ENCODE measurements at places on chromosomes 2 and 18. TPM values are rescaled to one million over a fixed set of nuclear protein-coding genes. Genes with fewer than 3 reads are reported as not detected.

- no peak for DNase-seq
Measured at GRCh38 chr2:12251749-12252148, 465.0 kb upstream of the TRIB2 start.

ACMSD gene
- polyA plus RNA-seq = 0.25 TPM

DNA sequence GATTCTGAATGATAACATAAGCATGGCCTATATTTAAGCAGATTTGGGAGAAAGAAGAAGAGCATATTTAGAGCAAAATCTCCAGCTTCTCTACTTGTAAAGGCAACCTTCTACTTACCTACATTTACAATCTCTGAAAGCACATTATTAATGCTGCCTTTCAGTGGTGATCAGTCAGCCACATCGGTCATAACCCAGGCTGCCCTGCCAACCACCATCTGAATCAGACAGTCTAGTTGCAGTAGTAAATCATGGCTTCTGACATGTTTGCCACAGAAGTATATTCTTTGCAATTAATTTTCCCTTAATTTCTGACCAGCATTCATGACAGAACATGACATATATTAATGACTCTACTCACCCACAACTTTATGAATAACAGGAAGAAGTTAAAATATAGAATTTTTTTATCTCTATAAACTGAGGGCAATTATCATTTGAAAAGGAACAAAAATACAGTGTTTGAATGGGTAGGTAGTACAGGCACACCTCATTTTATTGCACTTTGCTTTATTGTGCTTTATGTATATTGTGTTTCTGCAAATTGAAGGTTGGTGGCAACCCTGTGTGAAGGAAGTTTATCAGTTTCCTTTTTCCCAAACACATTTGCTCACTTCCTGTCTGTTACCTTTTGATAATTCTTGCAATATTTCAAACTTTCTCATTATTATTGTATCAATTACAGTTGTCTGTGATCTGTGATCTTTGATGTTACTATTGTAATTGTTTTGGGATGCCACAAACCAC lies 531.6 kb upstream of the CHAC2 start:
- DNase-seq = no peak

TMEM18 gene
- polyA plus RNA-seq = 30.5 TPM

DNA sequence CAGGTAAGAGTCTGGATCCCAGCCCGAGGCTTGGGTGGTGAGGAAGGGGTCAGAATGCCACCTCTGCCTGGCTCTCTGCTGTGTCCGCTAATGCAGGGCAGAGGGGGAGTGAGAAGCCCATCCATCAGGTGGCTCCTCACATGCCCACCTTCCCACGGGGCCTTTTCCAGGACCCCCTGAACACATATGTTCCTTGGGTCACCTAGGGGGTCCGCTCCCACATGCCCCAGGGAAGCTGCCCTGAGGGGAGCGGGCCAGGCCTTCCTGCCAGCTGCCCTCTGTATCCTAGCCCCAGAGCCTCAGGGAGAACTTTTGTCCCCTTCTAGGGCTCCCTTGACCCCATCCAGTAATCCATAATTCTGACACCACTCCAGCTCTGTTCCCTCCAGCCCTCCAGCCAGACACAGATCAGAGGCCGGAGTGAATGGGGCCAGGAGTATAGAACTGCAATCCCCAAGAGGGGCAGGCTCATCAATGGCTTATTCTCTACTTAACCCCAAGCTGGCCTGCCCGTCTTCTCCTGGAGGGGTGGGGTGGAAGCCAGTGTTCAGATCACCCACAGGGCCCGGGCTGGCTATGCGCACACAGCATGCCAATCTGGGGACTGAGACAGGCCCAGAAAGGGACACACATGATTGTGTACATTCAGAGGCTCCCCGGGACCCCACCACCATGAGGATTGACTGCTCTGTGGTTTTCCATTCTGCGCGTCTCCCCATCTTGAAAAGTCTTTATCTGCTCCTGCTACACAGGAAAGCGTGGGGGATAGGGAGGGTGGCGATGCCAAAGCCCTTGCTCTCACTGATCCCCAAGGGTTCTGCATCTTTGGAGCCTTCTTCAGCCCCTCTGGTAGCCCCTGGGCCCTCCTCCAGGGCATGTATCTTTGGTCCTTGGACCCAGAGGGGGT lies 1.1 kb downstream of the EMILIN1 start:
- no peak for DNase-seq

IKZF2 gene
- polyA plus RNA-seq = 3.0 TPM

GRCh38 chr2:172484253-172484652 lies 56.9 kb downstream of the ITGA6 start:
- DNase-seq = no peak

DNA sequence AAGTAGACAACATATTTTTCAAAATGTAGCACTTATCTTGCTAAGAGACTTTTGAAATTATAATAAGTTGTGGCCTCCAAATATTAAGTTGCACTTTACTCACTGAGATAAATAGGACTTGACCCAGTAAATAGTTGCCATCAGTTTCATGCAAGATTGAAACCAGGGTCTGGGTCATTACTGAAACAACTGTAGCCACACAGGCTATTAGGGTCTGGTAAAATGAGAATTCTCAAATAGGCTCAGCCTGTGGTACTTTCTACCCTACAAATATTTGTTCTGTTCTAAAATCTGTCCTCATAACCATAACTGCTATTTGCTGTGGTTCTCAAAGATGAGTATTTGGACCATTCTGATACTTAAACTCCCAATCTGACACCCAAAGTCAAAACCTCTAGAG lies 115.4 kb upstream of the STK17B start:
- no peak for DNase-seq

Measured in testis (tissue), 5 donors.